ENCODE measurements at places on chromosomes 7 and 10.

- DNase-seq, result no peak
These were observed 227.1 kb downstream of the DYNC1I1 start for GRCh38 chr7:95999481-95999880.

GRCh38 chr7:12926206-12926605 lies 238.8 kb downstream of the ARL4A start:
- DNase-seq, result no peak

GRCh38 chr10:81848514-81848913 lies 26.5 kb upstream of the NRG3 start:
- no peak for DNase-seq

- DNase-seq, result no peak
These were observed 310.9 kb upstream of the ZNF32 start for GRCh38 chr10:43959364-43960134.

DNA sequence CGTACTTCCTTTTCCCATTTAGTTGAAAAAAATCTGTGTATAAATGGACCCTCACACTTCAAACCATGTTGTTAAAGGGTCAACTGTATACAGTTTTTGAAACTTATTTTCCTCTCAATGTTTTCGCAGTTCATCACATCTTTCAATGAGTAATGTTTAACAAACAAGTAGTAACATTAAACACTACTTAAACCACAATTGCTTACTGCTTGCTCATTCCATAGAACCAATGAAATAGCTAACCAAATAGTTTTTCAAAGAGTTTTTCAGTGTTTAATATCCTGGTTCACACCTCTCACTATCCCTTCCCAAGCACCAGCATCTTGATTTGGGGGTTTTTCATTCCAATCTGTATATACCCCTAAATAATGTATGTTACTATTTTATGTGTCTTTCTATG lies 9.1 kb downstream of the SEM1 start:
- DNase-seq, result no peak

- no peak for DNase-seq
These were observed 54.3 kb downstream of the VIM start for GRCh38 chr10:17282311-17282710.

GRCh38 chr10:30502266-30503060 lies 68.5 kb downstream of the MAP3K8 start:
- DNase-seq, result no peak

Data from dermis blood vessel endothelial cell (primary cell).